Stimulated activated CD4-positive, alpha-beta T cell treated with anti-CD3 and anti-CD28 coated beads, TNF-alpha, amount 100 ng/mL, for 4 hours (primary cell): ENCODE measurements at places on chromosomes 16 and 17.

- no peak for DNase-seq
Observed at GRCh38 chr16:56450275-56450985, 702 bp downstream of the NUDT21 start.

DNA sequence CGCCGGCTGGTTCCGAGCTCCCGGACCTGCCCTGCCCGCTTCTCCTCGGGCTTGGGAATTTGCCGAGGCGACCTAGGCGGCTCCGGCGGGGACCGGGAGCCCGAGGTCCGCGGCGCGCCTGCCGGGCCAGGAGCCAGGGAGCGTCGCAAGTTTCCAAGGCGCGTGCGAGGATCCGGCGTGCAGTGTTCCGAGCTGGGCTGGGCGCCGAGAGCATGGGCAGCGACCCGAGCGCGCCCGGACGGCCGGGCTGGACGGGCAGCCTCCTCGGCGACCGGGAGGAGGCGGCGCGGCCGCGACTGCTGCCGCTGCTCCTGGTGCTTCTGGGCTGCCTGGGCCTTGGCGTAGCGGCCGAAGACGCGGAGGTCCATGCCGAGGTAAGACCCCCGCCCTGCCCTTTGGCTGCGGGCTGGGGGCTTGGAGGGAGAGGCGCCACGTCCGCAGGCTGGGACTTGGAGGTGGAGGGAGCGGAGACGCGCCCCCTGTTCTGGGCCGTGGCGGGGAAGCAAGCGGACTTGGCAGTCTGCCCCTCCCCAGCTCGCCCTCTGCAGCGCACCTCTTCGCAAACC is 668 bp downstream of the MMP15 start:
- no peak for DNase-seq

GRCh38 chr16:23557779-23558702 is 514 bp downstream of the UBFD1 start:
- no peak for DNase-seq

DNA sequence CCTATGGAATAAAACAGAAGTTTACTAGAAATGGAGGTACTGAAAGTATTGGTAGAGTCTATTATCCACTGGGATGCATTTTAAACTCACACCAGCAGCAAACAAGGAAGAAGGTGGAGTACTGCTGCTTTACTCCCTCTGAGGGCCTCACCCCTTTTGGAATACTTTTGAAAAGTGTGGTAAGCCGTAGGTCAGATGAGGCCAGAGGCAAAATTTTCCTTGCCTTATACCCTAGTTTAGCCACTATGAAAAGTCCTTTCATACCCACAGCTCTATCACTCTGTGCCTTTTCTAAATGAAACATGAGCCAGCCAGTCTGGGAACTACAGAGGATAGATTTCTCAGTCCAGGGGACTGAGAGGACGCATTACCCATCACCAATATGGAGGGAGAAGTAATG is 14.0 kb downstream of the GDE1 start:
- DNase-seq, result no peak

DNA sequence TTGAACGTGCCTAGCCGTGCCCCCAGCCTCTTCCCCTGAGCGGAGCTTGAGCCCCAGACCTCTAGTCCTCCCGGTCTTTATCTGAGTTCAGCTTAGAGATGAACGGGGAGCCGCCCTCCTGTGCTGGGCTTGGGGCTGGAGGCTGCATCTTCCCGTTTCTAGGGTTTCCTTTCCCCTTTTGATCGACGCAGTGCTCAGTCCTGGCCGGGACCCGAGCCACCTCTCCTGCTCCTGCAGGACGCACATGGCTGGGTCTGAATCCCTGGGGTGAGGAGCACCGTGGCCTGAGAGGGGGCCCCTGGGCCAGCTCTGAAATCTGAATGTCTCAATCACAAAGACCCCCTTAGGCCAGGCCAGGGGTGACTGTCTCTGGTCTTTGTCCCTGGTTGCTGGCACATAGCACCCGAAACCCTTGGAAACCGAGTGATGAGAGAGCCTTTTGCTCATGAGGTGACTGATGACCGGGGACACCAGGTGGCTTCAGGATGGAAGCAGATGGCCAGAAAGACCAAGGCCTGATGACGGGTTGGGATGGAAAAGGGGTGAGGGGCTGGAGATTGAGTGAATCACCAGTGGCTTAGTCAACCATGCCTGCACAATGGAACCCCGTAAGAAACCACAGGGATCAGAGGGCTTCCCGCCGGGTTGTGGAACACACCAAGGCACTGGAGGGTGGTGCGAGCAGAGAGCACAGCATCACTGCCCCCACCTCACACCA is 724 bp downstream of the GAA start:
- no peak for DNase-seq

- no peak for DNase-seq
Observed at GRCh38 chr16:70574595-70575271, 51.1 kb downstream of the SF3B3 start.

- DNase-seq, result no peak
Observed at GRCh38 chr16:79013930-79014660, 586.4 kb downstream of the MAF start.

DNA sequence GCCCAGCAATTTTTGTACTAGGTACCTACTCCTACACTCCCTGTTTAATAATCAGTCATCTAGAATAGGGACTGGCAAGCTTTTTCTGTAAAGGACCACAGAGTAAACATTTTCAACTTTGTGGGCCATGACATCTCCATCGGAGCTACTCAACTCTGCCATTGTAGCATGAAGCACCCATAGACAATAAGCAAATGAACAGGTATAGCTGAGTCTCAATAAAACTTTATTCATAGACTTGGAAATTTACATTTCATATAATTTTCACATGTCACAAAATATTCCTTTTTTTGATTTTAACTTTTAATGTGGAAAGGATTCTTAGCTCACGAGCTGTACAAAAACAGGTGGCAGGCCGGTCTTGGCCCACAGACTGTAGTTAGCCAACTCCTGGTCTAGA is 345.8 kb downstream of the SOX9 start:
- no peak for DNase-seq

DNA sequence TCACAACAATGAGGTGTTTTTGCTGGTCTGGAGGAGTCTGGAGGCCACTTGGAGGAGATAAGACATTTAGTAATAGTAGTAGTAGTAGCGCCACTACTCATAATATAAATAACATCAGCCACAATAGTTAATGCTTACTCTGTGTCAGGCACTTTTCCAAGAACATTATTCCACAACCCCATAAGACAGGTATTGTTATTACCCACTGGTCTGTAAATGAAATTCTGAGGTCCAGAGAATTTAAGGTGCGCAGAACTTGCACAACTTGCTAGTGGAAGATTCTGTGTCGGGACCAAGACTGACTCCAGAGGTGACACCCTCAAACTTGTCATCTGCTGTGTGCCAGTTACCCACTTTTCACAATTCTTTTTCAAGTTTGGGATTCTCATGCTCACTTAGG is 106.5 kb downstream of the MRM1 start:
- DNase-seq, result no peak

DNA sequence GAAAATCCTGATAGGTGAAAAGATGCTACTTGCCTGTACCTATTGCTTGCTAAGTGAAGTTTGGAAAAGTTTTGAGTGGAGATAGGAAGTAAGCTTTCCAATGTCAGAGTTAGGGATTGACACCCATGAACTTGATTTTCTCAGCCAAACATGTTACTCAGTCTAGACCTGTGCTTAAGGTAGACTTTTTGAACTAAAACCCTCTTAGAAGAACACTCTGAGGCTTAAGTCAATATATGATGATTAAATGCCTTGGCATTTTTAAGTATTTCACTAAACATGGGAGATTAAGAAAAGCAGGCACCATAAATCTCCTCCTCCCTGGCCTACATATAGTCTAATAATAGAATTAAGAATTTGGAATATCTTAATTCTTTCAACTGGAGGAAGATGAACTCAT is 785.6 kb upstream of the SOX9 start:
- DNase-seq, result no peak

DNA sequence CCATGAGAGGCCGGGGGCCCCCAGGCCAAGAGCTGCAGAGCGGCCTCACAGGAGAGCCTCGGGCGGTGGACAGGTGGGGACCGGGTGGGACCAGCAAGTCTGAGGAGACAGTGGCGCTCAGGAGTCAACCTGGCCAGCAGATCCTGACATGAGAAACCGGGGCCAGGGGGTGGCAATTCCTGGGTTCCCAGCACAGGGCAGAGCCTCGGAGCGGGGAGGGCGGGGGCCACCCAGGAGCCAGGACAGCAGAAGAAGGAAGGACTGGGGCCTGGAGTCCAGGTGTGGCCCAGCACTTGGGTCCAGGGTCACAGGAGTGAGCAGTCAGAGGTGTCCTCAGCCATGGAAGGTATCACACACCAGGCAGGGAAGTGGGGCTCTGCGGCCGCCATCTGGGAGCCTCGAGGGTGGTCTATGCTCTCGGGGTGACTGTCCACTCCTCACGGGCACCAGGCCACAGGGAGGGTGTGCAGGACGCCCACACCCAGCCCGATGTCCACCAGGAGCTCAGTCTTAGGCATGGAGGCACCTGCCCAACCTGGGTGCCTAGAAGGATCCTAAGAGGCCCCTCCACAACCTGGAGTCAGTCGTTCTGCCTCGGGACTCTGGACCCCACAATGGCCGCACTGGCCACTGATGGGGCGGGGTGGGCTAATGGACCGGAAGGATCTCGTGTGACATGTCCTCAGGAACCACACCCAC is 29.1 kb downstream of the PIEZO1 start:
- no peak for DNase-seq

- no peak for DNase-seq
Observed at GRCh38 chr16:30033270-30033669, 2.2 kb upstream of the TLCD3B start.

- DNase-seq, result no peak
Observed at GRCh38 chr17:74380086-74380958, 13.0 kb downstream of the GPR142 start.

GRCh38 chr17:54867634-54868033 is 33.0 kb upstream of the TOM1L1 start:
- no peak for DNase-seq

GRCh38 chr17:7224661-7225111 is 4.9 kb downstream of the ACADVL start:
- DNase-seq, result no peak

GRCh38 chr17:18172531-18173278 is 10.9 kb upstream of the ALKBH5 start:
- no peak for DNase-seq

GRCh38 chr17:32385121-32385520 is 35.2 kb downstream of the ZNF207 start:
- no peak for DNase-seq

- no peak for DNase-seq
Observed at GRCh38 chr17:69876757-69877156, 198.3 kb upstream of the KCNJ16 start.

DNA sequence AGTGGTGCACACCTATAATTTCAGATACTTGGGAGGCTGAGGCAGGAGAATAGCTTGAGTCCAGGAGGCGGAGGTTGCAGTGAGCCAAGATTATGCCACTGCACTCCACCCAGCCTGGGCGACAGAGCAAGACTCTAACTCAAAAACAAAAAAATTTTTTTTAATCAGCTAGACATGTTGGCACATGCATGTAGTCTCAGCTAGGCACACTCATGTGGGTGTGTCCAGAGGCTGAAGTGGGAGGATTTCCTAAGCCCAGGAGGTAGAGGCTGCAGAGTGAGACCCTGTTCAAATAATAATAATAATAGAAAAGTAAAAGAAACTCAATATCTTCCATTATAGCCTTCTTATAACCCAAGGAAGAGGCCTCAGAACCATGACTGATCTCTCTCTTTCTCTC is 11.5 kb upstream of the ARHGAP17 start:
- no peak for DNase-seq
